OCI-LY7 (cell line): ENCODE measurements at places on chromosomes 6 and 20. TPM values are rescaled to one million over a fixed set of nuclear protein-coding genes. Genes with fewer than 3 reads are reported as not detected.

LY6G5C gene
- 2.5 and 3.5 TPM in 2 replicates for total RNA-seq

FAXC gene
- not detected in 2 replicates for total RNA-seq

POU5F1 gene
- total RNA-seq: 0.86 and 1.4 TPM in 2 replicates

CLDN20 gene
- total RNA-seq: not detected in 2 replicates

ITPR3 gene
- total RNA-seq: 83.5 and 88.6 TPM in 2 replicates

TP53TG5 gene
- not detected in 2 replicates for total RNA-seq

BRD2 gene
- 326 and 361 TPM in 2 replicates for total RNA-seq

GRCh38 chr6:149414009-149414408 lies 13.9 kb downstream of the SUMO4 start:
- DNase-seq: no peak

DNA sequence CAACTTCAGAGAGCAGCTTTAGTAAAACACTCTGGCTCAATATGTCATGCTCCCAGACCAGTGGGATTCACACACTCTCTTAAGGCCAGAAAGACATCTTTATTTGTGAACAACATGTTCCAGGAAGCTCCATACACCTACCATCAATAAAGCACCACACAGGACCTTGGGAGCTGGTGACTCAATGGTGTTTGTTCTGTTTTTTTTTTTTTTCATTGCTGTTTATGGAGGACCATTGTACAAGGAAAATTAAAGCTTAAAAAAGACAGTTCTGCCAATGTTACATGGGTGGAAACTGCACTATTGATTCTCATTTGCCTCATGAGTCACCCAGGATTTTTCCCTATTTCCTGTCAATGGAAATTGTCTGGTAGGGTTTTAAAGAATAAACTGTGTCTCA lies 36.3 kb upstream of the TENT5A start:
- no peak for DNase-seq

- DNase-seq: no peak
Measured at GRCh38 chr6:148599967-148600426, 146.8 kb upstream of the UST start.

DNA sequence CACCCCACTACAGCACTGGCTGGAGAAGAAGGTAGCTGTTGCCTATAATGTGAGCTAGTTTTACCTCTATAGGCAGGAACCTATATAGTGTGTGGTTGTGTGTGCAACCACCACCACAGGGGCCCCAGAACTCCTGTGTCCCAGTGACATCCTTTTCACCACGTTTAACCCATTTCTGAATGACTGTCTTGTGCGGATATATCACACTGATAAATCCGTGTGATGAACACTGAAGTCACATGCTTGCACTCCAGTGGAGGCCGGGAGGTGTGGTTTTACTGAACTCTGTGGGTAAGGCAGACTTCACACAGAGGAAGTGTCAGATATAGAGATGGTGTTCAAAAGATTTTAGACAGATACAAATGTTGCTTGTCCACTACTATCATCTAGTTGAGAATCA lies 32.5 kb downstream of the SDHAF4 start:
- no peak for DNase-seq

GRCh38 chr20:64211874-64212658 lies 43.5 kb upstream of the PCMTD2 start:
- DNase-seq: no peak

- no peak for DNase-seq
Measured at GRCh38 chr20:15645816-15646215, 927.4 kb downstream of the KIF16B start.

GRCh38 chr6:133707456-133707855 lies 181.5 kb upstream of the TCF21 start:
- DNase-seq: no peak

GRCh38 chr20:53074811-53075314 lies 102.7 kb downstream of the TSHZ2 start:
- DNase-seq: no peak

DNA sequence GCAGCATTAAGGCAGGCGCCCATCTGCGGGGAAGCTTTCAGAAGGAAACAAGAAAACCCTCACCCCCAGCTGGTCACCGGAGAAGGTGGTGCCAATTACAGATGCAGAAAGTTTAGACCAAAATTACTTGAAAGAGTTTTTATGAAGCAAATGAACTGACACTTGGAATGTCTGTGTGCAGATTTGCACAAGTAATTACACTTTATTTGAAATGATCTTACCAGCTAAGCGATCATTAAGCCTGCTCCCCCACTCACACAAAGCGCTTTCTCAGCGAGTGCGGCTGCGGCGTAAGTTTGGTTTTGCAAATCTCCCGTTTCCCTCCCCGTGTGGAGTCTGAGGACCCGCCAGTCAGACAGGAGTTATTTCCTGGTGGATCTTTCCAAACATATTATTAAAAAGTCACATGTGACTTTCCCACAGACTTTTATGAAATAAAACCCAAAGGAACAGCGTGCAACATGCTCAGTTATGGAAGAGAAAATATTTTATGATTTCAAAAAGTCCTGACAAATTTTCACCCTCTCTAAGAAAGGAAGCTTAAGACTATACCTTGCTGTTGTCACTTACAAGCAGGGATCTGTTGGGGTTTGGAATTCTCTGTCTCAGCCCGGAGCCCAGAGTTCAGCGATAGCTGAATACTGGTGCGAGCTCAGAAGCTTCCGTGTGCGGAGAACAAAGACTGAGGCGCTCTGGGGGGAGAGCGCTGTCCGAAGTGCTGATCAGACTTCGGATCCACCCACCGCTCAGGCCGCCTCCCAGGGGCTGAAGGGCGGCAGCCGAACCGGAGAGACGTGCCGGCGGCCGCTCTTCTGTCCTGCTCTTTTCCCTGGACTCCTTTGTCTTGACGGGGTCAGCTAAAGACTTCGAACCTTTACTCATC lies 2.7 kb upstream of the MYT1 start:
- DNase-seq: no peak

GRCh38 chr20:49112596-49113274 lies 66.6 kb downstream of the CSE1L start:
- DNase-seq: no peak

- no peak for DNase-seq
Measured at GRCh38 chr6:159181914-159182313, 12.7 kb downstream of the FNDC1 start.

- no peak for DNase-seq
Measured at GRCh38 chr6:144769142-144769541, 484.0 kb downstream of the UTRN start.

DNA sequence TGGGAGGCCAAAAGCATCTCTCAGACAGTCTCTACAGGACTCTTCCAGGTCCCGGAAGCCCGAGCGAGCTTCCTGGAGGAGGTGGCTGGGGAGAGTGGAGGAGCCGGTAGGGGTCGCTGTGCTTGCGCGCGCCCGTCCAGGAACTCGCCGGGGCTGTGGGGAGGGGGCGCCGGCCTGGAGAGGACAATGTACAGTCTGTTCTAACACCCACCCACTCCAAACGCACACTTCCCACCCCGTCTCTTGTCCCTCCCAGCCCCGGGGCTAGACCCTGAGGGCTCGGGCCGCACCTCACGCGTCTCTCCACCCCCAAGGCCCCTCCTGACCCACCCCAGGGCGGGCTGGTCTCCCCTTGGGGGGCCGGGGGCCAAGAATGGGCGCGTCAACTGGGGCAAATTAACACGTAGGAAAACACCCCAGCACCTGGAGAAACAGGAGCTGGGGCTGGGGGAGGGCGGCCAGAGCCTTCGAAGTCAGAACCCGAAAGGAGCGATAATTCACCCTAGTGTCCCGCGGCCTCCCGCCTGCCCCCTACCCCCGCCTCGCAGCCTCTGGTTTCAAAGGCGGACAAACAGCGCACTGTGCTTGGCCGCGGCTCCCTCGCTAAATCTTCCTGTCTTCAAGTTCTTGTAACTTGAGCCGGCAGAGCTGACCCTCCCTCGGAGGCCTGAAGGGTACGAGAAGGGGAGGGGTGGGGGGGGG lies 103.2 kb upstream of the FOXP4 start:
- DNase-seq: no peak

- DNase-seq: no peak
Measured at GRCh38 chr6:139378882-139379341, 4.5 kb upstream of the CITED2 start.

DNA sequence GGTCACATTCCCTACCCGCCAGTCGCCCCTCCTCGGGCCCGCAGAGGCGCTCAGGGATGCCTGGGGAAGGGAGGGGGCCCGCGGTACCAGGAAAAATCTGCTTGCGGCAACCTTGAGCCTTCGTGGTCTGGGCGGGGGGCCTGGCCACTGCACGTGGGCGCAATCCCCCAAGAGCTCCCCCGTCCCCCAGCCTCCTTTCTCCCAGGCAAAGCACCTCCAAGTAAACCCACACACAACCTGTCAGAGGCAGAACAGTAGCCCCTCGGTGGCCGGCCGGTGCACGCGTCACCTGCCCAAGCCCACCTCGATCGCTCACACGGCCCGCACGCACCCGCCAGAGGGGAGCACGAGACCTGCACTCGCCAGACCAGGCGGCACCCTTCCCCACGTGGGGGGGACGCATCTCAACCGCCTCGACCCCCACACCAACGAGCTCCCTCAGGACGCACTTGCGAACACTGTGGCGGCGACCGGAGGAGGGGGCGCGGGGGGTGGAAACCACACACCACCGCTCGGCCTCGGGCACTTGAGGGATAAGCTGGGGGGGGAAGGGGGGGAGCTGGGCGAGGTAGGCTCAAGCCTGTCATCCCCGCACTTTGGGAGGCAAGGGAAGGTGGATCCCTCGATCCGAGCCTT lies 1955.7 kb upstream of the DEFB115 start:
- no peak for DNase-seq

DNA sequence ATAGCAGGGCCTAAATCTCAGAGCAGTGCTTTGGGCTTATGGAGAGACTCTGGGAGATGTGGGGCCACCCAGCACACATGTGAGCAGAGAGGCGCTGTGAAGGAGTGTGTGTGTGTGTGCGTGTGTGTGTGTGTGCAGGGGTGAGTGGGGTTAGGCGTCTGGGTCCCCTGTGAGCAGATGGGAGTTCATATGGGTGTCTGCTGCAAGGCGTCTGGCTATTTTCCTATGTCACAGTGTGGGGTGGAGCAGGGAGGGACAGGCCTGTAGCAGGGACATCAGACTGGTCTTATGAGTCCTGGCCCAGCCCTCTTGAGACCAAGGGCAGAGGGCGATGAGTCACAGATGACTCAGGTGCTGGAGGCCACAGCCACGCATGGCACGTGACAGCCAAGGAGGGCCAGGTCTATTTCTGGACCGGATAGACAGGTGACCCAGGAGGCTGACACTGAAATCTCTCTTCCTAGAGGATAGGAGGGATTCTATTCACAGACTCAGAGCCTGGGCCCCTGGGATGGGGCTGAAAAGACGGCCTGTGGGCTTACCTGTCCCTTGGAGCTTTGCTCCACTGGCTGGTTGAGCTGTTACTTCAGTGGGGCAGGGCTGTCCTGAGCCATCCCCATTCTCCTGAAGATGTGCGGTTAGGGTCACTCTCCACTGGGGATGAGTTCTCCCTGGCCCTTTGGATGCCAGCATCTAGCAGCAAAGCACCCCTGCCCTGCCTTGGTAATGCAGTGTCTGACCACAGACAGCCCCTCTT lies 28.9 kb downstream of the VEGFA start:
- DNase-seq: no peak

GRCh38 chr6:11246722-11247121 lies 14.3 kb upstream of the NEDD9 start:
- DNase-seq: no peak

DNA sequence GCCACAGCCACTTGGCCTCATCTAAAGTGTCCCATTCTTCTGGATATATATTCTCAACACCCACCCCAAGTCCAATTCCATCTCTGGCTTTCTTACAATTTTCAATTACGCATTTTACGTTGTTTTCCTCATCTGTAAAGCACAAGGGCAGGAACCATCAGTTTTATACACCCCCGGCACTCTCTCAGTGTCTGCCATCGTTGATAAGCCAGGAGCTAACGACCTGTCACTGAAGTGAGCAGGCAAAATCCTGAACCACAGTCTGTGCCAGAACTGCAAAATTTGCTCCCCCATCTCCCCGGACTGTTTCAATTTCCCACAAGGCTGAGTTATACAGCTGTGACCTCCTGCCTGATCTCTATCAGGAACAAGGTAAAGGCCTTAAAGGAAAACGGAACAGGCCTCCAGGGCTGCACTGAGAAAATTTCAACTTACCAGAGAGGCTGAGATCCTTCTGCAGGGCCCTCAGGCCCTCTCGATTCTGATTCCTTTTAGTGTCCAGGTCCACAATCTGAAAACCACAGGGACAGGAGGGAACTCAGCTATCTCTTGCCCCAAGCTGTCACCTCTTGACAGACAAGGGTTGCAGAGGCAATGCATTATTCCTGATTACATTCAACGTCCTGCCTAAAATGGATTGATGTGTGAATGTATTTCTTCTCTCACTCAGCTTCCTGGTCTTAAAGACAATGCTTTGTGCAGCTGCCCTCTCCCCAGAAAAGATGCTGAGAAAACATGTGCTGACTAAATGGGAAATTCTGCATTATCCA lies 1.8 kb downstream of the PDRG1 start:
- DNase-seq: no peak

- no peak for DNase-seq
Measured at GRCh38 chr6:170111141-170111664, 179.7 kb downstream of the DLL1 start.

DNA sequence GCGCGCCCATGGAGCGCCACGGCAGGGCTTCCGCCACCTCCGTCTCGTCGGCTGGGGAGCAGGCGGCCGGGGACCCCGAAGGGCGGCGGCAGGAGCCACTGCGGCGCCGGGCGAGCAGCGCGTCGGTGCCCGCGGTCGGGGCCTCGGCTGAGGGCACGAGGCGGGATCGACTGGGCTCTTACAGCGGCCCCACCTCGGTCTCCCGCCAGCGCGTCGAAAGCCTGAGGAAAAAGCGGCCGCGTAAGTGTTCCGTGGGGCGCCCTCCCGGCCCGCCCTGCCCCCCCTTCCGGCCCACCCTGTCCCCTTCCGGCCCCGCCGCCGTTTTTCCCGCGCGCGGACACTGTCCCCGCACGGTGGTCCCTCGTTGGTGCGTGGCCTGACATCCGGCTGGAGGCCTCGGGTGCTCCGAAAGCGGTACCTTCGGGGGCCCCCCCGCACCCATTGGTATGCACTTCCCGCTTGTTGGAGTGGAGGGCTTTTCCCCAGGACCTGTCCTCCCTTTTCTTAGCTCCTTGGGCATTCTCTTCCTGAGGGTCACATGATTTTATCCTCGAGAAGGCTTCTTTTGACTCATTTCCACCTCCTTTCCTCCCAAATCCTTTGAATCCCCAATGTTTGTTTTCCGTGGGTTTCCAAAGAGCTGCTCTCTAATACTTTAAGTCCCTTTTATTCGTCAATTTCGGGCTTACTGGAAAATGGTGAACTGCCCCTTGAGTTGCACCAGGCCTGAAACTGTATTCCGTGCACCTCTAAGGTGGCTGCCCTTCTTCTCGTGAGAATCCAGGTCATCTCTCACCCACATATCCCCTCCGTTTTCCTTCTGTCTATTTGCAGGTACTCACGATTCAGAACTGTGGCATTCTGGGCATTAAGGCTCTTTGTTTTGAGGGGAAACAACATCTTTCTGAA lies 556 bp downstream of the PANK2 start:
- peak; percentile 64 for DNase-seq

- DNase-seq: no peak
Measured at GRCh38 chr6:131132360-131132759, 2.9 kb upstream of the AKAP7 start.
